ENCODE measurements at places on chromosomes 6 and 20.

DNA sequence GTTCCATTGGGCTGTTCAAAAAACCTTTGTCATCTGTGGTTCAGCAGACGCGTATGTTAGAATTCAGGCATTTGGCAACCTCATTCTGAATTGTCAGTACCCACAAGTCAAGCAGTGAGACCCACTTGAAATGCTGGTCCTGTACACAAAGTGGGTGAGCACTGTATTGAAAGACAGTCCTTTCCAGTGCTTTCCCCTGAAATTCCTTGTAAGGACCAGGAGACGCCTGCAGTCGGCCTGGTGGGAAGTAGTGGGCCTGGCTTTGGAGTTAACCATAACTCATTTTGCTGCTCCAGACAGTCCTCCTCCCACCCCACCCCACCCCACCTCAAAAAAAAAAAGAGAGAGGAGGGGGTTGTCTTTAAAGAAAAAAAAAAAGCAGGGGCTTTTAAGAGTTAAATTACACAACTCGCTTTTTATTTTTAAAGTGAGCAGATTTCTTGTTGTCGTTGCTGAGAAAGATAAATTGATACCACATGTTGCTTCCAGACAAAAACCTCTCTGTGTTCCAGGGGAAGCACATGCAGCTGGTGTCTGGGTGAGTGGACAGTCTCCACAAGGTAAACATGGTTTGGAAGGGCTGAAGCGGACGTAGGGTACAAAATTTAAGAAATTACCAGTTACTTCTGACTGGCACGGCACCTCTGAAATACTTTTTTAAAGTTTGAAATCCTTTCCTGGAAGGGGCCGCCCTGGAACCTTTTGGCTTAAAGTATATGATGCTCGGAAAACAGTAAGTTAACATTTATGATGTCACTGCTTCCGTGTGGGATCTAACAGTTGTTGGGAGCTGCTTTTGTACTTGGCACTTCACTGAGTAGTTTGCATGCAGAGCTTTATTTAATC lies 95.3 kb downstream of the FOXO3 start:
- no peak for DNase-seq

- DNase-seq, result no peak
These were observed 3.0 kb downstream of the PPP1R14C start for GRCh38 chr6:150145830-150146229.

DNA sequence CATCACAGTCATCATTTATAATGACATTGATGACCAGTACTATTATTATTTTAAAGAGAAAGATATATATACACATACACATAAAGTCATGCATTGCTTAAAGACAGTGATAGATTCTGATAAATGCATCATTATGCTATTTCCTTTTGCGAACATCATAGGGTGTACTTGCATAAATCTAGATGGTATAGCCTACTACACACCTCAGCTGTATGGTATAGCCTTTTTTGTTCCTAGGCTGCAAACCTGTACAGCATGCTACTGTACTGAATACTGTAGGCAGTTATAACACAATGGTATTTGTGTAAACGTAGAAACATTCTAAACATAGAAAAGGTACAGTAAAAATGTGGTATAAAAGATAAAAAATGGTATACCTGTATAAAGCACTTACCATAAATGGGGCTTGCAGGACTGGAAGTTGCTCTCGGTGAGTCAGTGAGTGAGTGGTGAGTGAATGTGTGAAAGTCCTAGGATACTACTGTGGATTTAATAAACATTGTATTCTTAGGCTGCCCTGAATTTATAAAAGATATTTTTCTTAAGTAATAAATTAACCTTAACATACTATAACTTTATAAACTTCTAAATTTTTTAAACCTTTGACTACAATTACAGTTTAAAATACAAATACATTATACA lies 23.9 kb downstream of the QKI start:
- DNase-seq, result no peak

DNA sequence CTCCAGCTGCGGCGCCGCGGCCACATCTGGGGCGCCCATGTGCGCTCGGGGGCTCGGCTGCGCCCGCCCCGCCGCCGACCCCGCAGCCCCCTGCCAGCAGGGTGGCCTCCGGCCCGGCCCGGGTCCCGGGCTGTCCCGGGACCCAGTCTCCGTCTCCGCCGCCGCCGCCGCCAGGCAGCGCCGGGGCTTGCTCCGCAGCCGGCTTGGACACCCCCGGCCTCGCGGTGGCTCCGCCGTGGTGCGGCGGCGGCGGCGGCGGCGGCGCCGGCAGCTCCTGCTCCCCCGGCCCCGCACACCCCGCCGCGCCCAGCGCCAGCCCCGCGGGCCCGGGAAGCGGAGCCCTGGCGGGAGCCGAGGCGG lies 219 bp downstream of the ISM1 start:
- DNase-seq, result no peak

DNA sequence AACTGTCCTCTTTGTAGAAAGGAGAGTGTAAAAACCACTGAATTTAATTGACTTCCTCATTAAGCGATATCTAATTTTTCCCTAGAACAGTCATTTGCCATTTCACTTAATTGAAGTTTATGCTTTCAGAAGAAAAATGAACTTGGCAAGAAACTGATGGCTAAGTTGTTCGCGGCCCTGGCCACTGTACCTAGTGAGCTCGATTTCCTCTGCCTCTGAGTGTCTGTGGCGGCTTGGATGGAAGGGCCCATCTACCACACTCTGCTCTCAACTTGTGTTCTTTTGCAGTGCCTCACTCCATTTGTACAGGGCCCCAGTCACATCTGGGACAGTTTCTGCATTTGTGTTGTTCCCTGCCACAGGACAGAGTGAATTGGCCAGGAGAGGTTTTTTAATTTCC lies 102.9 kb downstream of the BCAS1 start:
- DNase-seq, result no peak

DNA sequence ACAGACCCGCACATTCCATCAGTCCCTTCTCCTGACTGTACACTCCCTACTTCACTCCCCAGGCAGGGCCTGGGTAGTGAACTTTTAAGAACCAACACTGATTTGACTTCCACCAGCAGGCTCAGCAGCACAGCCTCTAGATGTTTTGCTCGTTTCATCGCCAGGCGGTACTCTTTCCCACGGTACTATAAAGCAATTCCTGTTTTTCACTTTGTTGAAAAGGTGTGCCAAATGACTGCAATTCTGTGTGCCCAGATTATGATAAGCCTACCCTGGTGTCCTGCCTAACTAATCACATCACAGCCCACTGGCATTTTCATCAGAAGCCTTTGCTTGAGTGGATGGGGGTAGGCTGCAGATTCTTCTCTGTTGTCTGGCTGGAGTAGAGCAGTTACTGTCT lies 12.9 kb upstream of the WTAP start:
- no peak for DNase-seq

DNA sequence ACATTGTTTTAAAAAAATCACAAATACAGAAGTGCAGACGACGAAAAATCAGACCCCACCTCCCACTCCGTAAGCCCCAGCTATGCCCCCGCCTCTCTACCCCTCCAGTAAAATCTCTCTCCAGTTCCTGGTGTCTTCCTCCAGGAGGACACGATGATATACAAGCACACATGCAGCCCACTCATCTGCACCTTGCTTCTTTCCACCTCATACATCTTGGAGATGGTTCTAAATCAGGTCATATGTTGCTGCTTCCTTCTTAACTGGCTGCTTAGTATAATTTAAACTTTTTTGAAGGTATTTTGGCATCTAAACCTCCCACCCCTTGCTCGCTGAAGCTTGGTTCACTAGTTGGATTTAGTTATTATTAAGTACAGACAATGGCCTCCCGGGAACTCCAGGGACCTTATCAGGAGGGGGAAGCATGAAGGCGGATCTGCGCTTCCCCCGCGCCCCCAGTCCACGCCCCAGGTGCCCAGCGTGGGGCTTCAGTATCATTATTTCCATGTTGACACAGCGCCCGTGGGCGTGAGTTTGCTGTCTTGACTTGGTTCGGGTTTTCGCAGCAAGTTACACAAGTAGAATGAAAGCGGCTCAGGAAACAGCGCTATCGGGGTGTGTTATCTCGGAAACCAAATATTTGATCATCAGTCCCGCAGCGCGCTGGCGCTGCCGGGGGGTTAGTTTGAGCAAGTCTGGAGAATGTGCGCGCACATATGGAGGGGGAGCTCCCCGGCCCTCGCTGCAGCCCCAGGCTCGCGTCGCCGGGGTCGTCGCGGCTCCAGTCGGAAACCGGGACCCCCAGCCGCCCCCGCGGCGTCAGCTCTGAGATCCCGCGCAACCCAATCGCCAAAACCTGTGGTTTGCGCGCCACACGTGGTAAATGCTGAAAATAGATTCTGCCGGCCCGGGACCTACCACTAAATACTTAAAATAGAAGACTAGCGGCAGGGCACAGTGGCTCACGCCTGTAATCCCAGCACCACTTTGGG lies 2.3 kb downstream of the BMP7 start:
- no peak for DNase-seq

DNA sequence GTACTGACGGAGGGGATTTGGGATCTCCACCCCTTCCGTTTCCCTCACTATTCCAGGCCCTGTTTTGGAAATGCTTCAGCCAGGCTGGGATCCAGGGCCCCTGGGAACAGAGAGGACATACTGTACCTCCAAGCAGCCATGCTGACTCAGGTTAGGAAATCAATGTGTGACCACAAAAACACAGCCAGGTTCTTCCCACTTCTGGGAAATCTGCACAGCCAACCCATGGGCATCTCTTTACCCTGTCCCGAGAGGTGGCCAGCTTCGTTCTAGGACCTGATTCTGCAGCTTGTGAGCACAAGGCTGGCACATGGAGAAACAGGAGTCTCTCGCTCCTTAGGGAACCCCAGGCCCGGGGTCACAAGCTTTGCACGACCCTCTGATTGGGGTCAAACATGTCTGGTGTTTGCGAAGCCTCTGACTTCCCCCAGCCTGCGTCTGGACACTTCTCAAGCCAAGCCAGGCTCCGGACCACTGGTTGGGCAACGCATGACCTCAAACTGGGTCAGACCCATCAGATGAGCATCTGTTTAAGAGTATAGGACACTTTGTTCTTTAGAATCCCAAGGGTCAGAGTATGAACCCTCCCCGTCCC lies 8.3 kb upstream of the TTPAL start:
- no peak for DNase-seq

DNA sequence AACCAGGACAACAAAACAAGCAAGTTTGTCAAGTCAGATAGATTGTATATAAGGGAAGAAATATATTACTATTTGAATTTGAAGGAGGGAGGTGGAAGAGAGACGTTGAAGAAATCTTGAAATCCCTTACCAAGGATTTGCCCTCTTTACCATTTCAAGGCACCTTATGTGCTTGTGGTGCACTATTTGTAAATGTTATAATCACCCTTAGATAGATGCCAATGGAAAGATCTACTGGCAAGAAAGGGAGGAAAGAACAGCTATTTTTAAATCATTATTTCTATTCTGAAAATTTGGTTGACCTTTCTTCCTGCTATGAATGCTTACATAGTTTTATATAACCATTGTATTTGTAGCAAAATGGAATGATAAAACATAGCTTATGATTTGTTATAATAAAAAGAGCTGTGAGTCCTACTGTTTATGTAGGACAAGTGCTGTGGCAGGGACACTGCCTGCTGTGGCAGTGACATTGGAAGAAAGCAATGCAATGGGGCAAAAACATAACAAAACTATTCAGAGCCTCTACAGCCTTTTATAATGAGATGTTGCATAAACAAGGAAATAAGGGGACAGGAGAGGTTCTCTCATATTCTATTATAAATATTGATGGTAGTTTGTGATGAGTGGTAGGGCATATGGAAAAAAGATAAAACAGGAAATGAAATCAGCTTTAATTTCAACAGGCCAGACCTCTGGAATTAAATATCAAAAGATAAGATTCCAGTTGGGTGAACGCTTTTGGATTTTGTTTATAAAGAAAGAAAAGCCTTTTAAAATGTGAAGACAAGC lies 1145.2 kb upstream of the GJE1 start:
- no peak for DNase-seq

DNA sequence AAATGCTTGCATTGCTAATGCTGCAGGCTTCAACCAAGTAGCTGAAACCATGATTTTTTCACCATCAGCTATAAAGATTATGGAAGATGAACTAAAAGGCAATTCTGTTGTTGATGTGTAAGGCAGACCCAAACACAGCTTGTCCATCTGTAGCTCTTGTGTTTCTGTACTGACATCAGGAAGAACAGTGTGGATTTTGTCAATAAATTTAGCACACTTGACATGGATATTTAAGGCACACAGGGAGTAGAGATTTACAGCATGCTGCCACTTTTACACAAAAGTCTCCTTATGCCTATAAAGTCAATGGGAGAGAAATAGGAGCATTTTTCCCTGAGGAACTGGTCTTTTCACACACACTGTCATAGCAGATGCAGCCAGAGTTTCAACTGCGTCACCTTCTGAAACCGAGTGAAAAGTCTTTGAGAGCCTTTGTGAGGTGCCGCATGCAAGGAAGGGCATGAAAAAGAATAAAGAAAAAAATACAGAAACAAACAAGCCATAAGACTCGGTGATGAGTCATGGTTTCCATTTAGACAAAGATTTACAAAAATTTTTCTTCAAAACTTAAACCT lies 261.4 kb upstream of the TFAP2D start:
- no peak for DNase-seq

- DNase-seq, result no peak
These were observed 87.6 kb downstream of the FOXA2 start for GRCh38 chr20:22496817-22497216.

DNA sequence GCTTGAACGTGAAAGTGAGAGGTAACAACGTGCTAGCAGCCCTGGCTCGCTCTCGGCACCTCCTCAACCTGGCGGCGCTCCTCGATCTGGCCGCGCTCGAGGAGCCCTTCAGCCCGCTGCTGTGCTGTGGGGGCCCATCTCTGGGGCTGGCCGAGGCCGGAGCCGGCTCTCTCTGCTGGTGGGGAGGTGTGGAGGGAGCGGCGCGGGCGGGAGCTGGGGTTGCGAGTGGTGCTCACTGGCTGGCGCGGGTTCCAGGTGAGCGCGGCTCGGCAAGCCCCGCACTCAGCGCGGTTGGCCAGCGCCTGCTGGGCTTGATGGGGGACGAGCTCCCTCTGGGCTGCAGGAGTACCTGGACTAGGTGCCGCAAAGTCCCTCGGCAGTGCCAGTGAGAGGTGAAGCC lies 52.5 kb upstream of the RPS6KA2 start:
- DNase-seq, result no peak

DNA sequence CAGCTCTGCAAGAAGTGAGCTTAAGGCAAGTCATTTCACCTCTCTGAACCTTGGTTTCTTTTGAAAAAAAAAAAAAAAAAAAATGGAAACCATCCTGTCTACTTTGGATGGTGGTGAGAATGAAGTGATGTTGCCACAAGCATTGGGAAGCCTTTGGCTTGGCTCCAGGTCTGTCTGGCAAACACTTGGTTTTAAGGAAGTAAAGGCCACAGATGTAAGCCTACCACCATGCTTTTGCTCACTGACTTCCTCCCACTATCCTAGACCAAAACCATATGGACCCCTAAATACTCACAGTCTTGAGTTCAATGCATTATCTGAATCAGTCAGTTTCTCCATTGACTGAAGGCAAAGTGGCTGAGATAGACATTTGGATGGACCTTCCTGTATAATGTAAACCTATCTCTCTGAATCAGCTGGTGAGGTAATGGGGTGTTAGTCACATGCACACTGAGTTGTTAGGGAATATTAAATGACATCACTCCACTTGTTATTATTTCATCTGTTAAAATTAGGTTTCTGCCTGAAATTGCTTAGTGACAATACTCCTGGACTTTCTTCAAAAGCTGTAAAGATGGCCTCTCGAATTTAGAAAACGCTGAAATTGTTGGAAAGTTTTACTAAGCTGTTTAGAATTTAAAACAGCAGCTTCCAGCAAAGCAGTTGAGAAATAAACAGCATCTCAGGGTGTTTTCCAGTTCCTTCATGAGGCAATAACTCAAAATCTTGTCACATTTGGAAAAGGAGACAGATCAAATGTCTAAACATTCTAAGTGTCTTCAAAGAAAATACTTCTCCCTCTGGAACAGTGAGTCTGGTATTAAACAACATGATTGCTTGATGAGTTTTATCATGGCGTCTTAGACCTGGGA lies 833.5 kb downstream of the DHX35 start:
- no peak for DNase-seq

GRCh38 chr6:9766240-9766915 lies 648.5 kb downstream of the TFAP2A start:
- no peak for DNase-seq

Measured in GM12891 (cell line).